ENCODE measurements at places on chromosomes 4 and X.

- no peaks in the 10 kb centered on the region for H3K36me3 ChIP-seq
- no peak for DNase-seq
These were observed 48.9 kb upstream of the UCP1 start for GRCh38 chr4:140617499-140618248.

GRCh38 chr4:113112338-113112978, 63.0 kb downstream of the ANK2 start:
- H3K4me3 ChIP-seq: no peak overlapping the region
- H3K27me3 ChIP-seq: no peaks in the 10 kb centered on the region
- no peak for DNase-seq

DNA sequence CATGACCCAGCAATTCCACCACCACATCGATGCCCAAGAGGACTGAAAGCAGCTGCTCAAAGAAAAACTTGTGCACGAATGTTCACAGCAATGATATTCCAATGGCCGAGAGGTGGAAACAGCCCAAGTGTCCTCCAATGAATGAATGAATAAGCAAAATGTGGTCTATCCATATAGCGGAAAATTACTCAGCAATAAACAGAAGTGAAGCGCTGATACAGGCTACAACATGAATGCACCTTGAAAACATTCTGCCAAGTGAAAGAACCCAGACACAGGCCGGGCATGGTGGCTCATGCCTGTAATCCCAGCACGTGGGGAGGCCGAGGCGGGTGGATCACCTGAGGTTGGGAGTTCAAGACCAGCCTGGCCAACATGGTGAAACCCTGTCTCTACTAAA, 5.2 kb upstream of the SLC2A9 start:
- no peak overlapping the region for H3K4me3 ChIP-seq
- no peaks in the 10 kb centered on the region for H3K36me3 ChIP-seq
- H3K27ac ChIP-seq: no peak overlapping the region

DNA sequence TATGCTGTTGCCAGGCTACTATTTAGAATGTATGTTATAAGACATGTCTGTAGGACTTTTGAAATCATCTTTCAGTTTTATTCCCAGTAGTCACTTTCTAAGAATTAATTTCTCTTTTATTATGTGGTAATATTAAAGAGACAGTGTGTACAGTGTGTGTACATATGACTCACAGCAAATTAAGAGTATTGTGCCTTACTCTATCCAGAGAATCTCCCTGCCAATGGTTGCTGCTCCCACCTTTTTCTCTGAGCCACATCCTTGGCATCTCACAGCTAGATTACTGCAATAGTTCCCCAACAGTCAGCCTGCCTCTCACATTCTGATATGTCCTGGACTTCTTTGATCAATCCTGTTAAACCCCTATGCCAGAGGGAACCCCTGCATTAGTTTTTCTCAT, 114.5 kb downstream of the ANXA5 start:
- H3K4me3 ChIP-seq: no peak overlapping the region
- H3K36me3 ChIP-seq: no peaks in the 10 kb centered on the region
- no peak overlapping the region for H3K27ac ChIP-seq
- no peaks in the 10 kb centered on the region for H3K4me1 ChIP-seq
- no peak for DNase-seq
- H3K27me3 ChIP-seq: peaks cover 25% of the 10 kb centered on the region

All from Calu3 (cell line).